ENCODE measurements at places on chromosomes 12 and 14.

DNA sequence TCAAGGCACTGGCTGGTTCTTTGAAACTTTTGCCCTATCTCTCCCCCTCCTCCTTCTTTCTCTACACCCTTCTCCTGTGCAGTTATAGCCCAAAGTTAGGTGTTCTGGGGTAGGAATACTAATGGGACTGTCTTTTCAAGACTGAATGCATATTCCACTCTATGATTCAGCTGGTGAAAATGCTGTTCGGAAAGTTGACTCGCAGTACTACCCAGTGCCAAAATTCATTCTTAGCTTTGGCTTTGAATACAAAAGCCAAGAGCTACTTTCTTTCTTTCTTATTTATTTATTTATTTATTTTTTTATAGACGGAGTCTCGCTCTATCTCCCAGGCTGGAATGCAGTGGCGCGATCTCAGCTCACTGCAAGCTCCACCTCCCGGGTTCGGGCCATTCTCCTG is 249.2 kb downstream of the ETNK1 start:
- DNase-seq = no peak

DNA sequence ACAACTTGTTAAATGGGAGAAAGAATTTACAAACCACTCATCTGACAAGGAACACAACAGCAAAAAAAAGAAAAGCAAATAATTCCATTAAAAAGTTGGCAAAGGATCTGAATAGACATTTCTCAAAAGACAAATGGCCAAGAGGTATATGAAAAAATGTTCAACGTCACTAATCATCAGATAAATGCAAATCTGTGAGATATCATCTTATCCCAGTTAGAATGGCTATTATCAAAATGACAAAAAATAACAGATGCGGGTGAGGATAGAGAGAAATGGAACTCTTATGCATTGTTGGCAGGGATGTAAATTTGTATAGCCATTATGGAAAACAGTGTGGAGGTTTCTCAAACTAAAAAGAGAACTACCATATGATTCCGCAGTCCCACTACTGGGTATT is 29.9 kb downstream of the CYP46A1 start:
- no peak for DNase-seq

DNA sequence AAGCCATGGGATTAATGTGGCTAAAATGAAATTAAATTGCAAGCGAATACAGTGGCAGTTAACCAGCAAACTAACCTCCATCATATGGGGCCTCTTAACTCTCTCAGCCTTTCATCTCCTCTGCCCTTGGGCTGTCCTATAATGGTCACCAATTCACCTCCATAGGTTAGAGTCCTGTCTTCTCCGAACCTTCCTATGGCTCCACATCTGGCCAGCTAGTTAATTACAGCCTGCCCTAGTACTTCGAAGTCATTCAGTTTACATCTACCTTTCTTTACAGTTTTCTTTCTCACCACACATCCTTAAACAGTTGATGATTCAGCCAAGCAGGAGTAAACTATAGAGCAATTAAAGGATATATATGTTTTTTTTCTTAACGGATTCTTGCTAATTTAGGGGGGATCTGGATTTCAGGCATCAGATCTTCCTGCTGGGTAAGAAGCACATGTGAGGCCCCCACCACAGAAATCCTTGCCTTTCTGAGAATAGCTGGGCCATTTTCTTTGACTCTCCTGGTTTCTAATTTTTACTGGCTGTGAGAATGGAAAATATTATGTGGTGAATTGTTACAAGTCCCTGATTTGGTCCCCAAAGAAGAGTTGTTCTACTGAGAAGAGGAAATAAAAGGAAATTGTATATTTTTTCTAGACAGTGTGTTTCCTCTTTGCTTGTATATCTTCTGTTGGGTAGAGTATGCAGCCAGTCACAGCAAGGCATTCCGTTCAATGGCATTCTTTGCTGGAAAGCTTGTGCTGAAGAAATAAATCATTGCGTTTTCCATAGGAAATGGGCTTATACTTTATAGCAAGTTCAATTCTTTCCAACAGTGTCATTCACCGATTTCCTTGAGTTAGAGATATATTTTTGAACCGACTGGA is 16.7 kb downstream of the HMGA2 start:
- no peak for DNase-seq

GRCh38 chr14:29165431-29165830 is 398.8 kb downstream of the FOXG1 start:
- no peak for DNase-seq

DNA sequence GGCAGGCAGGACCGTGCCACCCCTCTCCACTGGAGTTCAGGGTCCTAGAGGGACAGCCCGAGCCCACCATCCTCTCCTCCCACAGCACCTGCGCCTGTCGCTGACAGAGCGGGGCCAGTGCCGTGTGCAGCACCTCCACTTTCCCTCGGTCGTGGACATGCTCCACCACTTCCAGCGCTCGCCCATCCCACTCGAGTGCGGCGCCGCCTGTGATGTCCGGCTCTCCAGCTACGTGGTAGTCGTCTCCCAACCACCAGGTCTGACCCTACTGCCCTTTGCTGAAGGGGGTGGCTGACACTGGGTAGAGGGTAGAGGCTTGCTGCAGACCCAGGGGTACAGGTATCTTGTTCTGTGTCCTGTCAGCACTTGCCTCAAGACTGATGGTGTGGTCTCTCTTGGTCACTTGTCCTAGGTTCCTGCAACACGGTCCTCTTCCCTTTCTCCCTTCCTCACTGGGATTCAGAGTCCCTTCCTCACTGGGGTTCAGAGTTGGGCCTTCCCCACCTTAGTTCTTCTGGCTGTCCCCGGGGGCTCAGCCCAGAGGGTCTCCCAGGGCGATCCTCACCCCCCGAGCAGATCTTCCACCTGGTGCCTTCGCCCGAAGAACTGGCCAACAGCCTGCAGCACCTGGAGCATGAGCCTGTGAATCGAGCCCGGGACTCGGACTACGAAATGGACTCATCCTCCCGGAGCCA is 42.0 kb downstream of the SH2B3 start:
- no peak for DNase-seq

DNA sequence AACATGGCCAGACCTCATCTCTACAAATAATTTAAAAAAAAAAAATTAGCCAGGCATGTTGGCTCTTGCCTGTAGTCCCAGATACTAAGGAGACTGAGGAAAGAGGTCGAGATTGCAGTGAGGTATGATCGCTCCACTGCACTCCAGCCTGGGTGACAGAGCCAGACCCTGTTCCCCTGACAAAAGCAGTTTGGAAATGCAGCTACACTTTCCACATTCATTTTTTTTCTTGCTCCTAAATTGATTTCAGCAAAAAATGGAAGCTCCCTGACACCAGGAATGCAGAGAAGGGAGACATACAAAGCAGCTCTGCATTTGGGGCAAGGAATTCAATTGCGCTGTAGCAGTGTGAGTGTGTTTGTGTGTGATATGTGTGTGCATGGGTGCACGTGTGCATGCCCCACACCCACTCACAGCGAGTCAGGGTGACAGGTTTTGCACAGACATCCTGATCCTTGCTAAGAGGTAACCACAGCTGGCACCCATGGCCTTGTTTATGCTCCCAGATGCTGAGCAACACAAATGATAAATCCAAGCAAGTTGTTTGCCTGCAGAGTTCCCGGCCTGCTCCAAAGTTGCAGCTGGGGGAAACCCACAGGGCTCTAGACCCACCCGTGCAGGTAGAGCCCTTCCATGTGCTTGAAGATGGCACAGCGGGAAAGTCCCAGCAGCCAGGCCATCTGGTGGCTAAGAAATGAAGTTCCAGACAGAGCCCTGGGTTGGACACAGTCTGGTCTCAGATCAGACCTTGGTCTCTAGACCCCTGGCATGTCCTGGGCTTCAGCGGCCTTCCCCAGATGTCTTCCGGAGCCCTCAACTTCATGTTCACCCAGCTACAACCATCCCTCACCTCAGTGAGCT is 25.9 kb upstream of the BDKRB2 start:
- no peak for DNase-seq

GRCh38 chr14:73889376-73889775 is 2.7 kb downstream of the ZNF410 start:
- no peak for DNase-seq

- no peak for DNase-seq
Measured at GRCh38 chr12:56188131-56188777, 1.0 kb downstream of the SMARCC2 start.

- DNase-seq = no peak
Measured at GRCh38 chr12:120055231-120056000, 61.1 kb downstream of the RAB35 start.

DNA sequence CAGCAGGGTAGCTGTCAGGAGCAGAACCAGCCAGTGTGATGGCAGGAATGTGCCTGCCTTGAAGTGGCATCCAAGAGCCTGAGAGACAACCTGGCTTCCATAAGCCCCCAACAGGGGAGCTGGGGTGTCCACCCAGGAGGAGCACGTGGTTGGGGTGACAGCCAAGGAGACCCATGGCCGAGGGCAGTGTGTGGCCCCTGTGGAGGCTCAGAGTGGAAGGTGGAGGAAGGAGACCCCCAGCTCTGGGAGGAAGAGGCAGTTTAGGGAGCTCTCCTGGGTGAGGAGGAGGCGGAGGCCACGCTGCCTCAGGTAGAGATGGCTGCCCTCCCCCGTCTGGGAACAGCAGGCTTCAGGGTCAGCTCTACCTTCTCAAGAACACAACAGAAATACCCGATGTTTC is 147.0 kb downstream of the CALM1 start:
- no peak for DNase-seq

DNA sequence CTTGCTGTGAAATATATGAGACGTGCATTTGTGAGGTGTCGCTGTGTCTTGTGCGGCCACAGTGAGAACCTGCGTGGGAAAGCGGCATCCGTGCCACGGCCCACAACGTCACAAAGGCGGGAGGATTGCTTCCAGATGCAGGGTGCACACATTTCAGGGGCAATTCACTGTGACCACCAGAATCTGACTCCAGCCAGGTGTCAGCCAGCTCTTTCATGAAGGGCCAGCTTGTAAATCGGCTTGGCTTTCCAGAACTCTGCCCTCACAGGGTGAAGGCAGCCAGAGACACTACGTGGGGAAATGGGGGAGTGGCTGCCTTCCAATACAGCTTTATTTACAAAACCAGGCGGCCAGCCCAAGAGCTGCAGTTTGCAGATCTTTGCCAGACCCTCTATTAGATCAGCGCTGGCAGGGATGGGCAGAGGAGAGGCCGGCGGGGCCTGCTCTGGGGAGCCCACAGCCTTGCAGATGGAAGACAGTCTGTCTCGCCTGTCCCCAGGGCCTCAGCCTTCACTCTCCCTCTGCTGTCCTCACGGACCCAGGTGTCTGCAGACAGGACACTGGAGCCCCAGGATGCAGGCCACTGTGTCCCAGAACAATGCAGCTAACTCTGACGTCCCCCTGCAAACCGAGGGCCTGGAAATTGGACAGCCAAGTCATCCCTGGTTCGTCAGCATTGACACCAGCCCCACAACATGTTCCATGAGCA is 53.5 kb downstream of the ADGRD1 start:
- no peak for DNase-seq

DNA sequence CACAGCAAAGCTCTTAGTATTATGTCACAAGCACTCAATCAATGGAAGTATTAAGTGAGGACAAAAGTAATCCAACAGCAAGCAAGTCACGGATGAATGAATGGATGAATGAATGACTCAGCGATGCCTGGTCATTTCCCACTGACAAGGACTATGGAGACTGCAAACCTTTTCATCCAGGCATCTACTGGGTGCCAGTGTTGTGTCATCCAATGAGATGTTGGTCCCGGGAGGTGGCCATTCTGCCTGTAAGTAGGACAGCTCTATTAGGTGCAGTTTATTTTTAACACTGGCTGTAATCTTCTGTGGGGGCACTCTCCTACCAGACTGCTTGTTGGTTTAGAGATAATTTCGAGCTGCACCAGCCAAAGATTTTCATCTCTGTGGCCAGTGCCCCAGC is 39.4 kb downstream of the STAB2 start:
- DNase-seq = no peak

DNA sequence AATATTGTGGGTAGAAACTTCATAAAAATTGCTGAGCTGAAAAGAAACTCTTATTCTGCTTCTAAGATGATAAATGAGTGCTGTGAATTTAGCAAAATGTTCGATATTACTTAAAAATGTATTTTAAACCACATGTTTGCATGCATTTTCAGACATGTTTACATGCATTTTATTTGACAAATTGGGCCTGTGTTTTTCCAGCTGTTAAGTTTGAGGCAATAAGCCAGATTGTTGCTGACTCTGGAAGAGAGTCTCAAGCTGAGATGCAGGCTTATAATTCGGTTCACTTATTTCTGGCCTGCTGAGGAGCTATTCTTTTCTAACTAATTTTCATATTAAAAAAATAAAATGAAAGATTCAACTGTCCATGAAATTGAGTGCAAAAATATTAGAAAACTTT is 110.1 kb downstream of the SYNE2 start:
- no peak for DNase-seq

- DNase-seq = no peak
Measured at GRCh38 chr12:53489242-53489864, 9.9 kb downstream of the MAP3K12 start.

GRCh38 chr12:101806265-101806664 is 24.5 kb downstream of the GNPTAB start:
- DNase-seq = no peak

DNA sequence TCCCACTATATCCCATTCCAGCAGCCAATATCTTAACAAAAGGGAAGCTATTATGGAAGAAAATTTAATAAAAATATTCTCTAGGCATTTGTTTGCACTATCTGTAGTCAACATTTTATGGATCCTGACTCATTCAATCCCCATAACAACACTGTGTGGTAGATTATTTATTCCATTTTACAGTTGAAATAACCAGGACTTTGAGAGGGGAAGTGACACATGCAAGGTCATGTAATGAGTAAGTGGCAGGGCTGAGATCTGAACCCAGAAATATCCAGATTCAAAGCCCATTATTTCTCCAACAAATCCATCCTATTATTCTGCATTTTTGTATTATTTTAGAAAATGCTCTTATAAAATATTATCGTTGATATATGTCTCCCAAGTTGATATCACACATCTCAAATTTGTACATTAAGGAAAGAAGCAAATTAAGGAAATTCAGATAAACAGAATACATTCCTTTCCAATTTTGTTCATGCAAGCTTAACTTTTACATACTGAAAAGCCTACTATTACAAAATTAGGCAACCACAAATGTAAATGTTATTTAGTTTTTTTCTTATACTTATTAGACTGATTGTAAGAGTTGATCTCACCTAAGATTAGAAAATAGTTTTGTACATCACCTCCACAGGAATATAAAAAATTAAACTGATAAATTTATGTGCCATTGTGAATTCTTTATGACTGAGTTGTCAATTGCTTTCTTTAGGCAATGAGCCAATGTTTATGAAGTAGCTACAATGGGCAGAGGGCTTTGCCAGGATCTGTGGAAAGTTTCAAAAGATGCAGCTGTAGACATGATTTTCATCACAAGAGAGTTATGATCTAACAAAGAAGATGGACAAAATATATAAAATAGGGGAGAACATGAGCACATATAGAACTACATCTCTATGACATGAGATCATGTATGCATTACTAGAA is 55.1 kb upstream of the E2F7 start:
- no peak for DNase-seq

- DNase-seq = peak; percentile 8
Measured at GRCh38 chr14:38255673-38256532, at the start of gene CLEC14A. TSS of gene CLEC14A (minus strand) at chr14:38256093. CDS start at chr14:38256022, 71 bp downstream.

GRCh38 chr12:11347810-11348209 is 37.6 kb upstream of the PRB4 start:
- no peak for DNase-seq

Data from germinal center (tissue), 1 donor.